ENCODE measurements at places on chromosomes 3 and 15. TPM values are rescaled to one million over a fixed set of nuclear protein-coding genes. Genes with fewer than 3 reads are reported as not detected.

The TPRA1 gene
- total RNA-seq, result 41.6 TPM

The TPRG1 gene
- total RNA-seq, result 1.4 TPM

The FBXW12 gene
- total RNA-seq, result not detected

The CSPG4 gene
- 19.6 TPM for total RNA-seq

The TM4SF18 gene
- total RNA-seq, result not detected

The LRRIQ4 gene
- total RNA-seq, result not detected

The COX17 gene
- total RNA-seq, result 48.2 TPM

The CLDN18 gene
- total RNA-seq, result not detected

The ITPR1 gene
- 19.7 TPM for total RNA-seq

The GOLGA6A gene
- not detected for total RNA-seq

The LAMB2 gene
- total RNA-seq, result 641 TPM

The RFT1 gene
- 7.5 TPM for total RNA-seq

The CCDC51 gene
- 39.4 TPM for total RNA-seq

The ARL8B gene
- total RNA-seq, result 52.0 TPM

The IQSEC1 gene
- 15.6 TPM for total RNA-seq

The DUT gene
- total RNA-seq, result 80.9 TPM

The RHOV gene
- 0.10 TPM for total RNA-seq

The ZNF385D gene
- total RNA-seq, result 1.6 TPM

The P2RY14 gene
- not detected for total RNA-seq
